Smooth muscle cell of trachea (primary cell): ENCODE measurements at places on chromosomes 1 and 21. TPM values are rescaled to one million over a fixed set of nuclear protein-coding genes. Genes with fewer than 3 reads are reported as not detected.

Gene GPR161
- 15.3 and 26.8 TPM in 2 replicates for total RNA-seq

Gene LRP8
- 3.3 and 16.3 TPM in 2 replicates for total RNA-seq

Gene S100A6
- total RNA-seq, result 1,776 and 1,851 TPM in 2 replicates

Gene RAP1A
- total RNA-seq, result 18.2 and 40.0 TPM in 2 replicates

Gene RXFP4
- not detected in 2 replicates for total RNA-seq

Gene TNFAIP8L2
- total RNA-seq, result not detected in 2 replicates
